ENCODE measurements at places on chromosomes 6 and 20.
A peak's percentile ranks its signal among the peaks of the same experiment; 100 is the strongest.

DNA sequence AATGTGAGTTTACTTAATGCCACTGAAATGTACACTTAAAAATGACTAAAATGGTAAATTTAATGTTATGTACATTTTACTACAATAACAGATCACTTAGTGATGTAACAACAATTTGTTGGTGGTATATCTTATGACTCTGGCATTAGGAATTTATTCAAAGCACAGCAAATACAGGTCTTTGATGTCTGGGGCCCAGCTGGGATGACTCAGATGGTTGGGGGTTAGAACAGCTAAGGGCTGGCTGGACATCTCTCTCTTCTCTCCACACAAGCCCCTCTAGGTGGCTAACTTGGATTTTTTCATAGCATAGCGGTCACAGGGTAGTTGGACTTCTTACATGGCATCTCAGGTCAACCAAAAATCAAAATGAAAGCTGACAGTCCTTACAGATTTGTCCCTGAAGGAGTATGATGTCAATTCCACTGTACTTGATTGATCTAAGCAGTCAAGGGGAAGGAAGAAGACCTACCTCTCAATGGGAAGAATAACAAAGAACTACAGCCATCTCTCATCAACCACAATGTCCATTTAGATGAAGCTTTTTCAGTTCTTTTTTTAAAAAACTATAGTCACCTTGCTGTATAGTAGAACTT lies 37.5 kb upstream of the LCA5 start:
- DNase-seq = no peak

- DNase-seq = no peak
Observed at GRCh38 chr6:146813554-146813953, 214.8 kb downstream of the ADGB start.

DNA sequence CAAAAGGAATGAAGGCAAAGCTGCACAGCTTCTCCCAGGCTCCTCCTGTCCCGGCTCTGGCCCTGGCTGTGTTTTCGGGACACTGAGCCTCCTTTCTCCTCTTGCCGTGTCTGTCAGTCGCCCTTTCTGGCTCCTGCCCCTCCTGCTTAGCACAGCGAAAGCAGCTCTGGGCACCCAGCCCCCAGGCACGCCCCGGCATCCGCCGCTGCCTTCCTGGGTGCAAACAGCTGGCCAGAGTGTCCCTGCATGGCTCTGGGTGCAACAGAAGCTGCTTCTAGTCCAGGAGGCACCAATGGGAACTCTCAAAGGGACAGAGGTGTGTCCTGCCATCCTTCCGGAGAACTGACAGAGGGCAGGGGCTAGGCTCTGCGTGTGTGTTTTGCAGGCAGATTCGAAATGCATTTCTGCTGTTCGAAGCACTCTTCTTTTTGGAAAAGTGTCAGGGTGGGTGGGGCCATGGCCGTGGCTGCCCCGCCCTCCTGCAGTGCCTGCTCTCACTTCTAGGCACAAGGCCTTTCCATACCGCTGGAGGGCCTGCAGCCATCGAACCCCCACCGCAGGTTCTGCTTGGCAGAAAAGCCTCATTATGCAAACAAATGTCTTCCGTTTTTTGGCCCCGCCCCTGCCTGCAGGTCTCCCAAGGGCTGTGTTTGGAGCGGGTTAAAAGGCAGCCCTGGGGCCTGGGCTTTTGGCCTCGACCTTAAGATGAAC lies 15.5 kb downstream of the COL9A3 start:
- no peak for DNase-seq

- DNase-seq = no peak
Observed at GRCh38 chr6:131831392-131831791, 23.6 kb downstream of the ENPP1 start.

DNA sequence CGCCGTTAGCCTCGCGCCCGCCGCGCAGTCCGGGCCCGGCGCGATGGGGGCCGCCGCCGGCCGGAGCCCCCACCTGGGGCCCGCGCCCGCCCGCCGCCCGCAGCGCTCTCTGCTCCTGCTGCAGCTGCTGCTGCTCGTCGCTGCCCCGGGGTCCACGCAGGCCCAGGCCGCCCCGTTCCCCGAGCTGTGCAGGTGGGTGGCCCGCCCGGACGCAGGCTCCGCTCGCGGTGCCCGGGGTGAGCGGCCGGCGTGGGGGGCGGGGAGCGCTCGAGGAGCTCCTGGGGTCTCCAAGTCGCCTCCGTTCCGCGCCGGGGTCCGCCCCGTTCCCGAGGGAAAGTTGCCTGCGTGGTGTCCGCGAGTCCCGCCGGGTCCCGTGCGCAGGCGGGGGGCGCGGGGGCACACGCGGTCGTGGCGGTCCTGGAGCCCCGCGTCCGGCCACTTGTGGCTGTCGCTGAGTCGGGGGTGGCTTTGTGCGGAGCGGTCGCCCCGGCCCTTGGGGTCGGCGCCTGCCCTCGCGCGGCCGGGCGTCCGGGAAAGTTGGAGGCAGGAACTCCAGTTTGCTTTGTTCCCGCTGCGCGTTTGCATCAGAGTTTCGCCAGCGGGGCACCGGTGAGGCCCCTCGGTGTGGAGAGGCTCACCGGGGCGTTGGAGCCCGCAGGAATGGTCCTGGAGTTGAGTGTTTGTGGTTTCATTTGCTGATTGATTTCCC lies 476 bp downstream of the IGF2R start:
- DNase-seq = no peak

- DNase-seq = no peak
Observed at GRCh38 chr6:126118058-126118755, 131.9 kb downstream of the TRMT11 start.

- DNase-seq = no peak
Observed at GRCh38 chr6:21023210-21023609, 489.0 kb downstream of the CDKAL1 start.

DNA sequence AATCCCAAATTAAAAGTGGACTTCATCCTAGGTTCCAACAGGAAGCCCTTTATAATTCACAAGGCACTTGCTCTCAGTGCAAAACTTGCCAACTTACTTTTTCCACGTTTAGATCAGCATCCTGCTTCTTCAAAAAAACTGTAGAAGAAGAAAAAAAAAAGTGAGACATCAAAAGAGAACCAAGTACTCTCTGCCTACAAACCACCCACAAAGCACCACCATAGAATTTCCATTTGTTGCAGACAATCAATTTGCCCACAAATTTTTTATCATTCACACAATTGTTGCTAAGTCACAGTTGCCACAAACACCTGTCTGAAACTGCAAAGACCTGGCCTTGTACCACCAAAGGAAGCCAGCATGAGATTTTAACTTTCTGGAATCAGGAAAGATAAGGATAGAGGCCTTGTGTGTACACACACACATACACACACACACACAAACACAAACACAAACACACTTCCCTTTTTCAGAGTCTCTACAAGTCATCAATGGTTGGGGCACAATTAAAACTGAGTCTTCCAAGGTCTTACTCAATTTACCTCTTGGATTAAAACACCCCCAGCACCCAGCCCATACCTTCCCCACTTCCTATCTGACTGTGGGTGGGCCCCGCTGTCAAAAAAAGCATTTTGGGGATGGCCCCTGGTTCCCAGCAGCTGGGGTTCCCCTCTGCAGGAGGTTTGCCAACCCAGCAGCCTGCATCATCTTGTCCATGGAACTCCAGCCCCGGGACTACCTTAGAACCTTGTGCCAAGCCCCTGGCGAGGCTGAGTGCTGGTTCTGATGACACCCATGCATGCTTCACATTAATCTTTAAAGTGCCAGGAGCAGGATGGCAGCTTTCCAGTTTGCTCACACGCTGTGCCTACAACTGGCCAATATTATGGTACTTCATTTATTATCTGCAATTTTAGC lies 26.5 kb downstream of the FYN start:
- peak; percentile 69 for DNase-seq

GRCh38 chr20:12056839-12057238 lies 139.1 kb downstream of the BTBD3 start:
- DNase-seq = no peak

DNA sequence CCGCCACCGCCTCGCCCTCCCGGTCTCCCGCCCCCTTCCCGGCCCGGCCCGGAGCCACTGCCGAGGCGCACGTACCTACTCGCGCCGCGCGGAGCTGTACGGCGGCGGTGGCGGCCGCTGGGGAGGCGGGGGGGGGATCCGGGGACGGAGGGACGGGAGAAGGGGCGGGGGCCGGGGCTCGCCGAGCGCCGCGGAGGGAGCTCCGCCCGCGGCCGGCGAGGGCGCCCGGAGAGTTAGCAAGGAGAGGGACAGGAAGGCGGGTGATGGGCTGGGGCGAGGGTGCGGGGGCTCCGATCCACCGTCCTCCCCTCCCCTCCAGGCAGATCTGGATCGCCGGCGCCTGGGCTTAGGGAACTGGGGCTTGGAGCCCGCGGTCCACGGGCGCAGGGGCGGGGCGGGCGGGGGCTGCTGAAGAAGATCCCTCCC lies 548 bp upstream of the TMEM74B start:
- no peak for DNase-seq

DNA sequence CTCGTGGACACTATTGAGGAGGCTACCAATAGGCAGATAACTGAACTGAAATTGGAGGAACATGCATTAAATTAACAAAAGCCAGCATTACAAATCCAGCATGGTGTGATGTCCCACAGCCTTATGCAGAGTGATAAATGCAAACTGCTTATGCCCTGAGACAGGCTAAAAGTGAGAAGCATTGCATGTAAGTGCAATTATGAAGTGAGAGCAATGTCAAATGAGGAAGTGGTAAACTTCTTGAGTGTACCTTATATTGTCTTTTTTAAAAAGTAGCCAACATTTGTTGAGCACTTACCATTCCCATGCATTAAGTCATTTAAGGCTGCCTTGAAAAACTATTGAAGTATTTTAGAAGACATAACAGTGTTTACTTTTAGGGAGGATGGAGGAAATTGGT lies 212.2 kb downstream of the TBC1D7 start:
- DNase-seq = no peak

GRCh38 chr6:127969701-127970100 lies 68.8 kb upstream of the THEMIS start:
- DNase-seq = no peak
